ENCODE measurements at places on chromosomes 6 and 20.

GRCh38 chr6:111793711-111794111 lies 79.5 kb downstream of the FYN start:
- no peak for DNase-seq

DNA sequence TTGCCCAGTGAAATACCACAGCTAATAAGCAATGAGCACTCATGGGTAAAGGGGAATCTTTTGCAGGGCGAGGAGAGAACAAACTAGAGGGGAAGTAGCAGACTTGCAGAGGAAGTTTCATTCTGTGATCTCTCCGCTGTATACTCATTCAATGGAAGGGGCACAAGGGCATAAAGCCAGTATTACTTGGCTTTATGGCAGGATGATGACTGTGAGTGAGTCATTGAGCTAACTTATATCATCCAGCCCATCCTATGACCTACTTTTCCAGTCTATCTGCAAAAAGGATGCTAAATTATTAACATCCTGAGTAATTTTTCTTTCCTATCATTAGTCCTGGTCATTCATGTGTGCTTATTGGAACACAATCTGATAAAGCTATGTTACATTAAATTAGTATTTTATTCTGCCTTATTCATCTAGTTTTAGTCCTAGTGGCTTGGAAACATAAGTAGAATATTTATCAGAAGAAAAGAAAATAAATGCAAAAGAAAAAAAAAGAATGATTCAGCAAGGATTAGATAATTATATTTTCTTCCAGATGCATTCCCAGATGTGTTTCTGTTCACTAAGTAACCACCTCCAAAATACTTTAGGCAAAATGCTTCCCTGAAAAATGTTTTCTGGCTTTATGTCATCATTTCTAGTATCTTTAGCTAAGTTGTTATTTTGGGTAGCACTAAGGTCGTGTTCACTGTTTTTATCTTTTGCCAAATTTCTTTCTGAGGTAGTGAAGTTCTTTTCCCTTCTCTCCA lies 471.7 kb downstream of the CDKAL1 start:
- no peak for DNase-seq

DNA sequence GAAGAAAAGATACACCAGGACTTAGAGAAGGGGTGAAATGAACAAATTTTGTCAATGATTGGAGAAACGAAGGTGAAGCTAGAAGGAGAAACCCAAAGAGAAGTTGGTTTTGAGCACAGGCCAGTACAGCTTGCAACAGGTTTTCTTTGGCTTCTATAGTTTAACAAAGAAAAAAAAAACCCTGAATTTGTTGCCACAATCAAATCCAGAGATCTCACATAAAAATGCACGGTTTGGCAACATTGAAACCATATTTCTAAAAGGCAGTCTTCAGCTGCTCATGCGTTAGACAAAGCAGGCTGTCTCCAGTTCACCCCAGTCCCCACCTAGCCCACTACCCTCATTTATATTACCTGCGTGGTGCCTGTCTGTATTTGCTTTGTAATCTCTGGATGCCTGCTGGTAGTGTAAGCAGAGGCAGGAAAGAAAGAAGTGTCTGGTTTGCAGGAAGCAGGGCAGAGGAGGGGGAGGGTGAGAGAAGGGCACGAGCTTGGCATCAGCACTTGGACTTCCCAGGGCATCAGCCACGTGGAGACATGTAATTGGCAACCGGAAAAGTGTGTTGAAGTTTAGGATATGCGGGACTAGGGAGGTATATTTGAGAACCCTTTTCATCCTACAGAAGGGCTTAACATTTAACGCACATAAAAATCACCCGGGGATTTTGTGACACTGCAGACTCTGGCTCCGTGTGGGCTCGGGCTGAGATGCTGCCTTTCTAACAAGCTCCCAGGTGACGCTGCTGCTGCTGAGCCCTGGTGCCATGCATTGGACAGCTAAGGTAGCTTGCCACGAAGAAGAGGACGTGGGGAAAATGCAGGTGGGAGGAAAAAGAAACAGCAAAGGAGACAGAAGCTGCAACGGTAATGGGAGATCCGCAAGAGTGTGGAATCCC lies 14.4 kb downstream of the PFDN4 start:
- DNase-seq, result peak; percentile 91

DNA sequence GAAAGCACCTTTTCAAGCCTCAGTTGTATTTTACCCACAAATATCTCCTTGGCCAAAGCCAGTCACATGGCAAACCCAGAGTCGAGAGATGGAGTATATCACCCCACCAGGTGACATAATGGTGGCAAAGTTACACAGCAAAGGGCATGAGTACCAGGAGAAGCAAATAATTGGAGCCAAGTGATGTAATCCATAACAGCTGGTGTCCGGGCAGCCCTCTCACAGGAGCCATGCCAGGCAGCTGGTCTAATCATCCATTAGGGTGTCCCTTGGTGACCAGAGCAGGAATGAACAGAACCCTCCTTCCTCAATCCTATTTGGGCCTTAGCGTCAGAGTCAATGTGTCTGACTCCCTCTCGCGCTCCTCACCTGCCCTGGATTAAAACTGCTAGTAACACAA lies 272.1 kb downstream of the LRFN2 start:
- no peak for DNase-seq

DNA sequence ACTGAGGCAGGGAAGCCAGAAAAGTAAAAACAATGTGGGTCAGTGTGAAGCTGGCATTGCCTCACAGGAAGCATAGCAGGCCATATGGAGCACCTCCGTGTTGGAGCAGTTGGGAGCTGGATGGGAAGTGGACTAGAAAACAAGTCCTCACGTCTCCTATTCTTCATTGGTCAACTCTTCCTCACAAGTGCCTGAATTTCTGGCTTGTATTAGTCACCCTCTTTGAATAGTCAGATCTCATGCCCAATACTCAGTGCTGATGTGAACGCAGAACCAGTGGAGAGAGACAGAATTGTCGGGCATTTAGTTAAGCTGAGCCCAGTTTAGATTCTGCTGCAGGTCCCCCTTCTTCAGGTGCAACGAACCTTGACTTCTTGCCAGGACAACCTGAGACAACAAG lies 22.3 kb upstream of the RSPO3 start:
- no peak for DNase-seq

- no peak for DNase-seq
Observed at GRCh38 chr6:160583794-160584193, 80.3 kb downstream of the LPA start.

DNA sequence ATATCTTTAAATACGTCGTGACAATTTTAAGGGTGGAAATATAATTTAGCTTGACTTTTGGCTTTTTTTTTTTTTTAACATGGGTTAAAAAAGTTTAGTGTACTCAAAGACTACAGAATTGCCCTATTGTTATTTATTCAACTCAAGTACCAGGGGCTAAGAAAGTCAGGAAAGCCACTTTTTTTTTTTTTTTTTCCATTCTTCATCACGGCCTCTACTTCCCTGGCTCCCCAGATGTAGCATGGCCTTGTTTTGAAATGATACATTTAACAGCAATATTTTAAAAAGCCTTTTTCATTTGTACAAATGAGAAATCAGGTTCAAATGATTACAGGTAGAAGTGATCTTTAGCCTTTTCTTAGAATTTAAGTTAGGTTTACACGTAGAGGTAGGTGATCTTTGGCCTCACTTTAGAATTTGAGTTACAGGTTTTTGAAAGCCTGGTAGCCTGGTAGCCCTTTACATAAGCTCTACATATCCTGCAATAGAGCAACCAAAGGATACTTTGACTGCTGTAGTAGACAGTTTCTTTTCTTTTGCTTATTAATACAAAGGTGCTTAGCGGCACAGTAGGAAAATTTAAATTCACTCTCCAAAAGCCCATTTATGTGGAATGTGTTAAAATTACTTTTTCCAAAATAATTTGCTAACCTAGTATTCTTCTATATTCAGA lies 160.5 kb upstream of the MMS22L start:
- no peak for DNase-seq

GRCh38 chr6:27775796-27776184 lies 136.4 kb downstream of the OR2B2 start:
- no peak for DNase-seq

All from NCI-H1417 (cell line).